ENCODE measurements at places on chromosomes 12 and 14.

GRCh38 chr12:2334271-2334670 is 281.5 kb downstream of the CACNA1C start:
- no peak for DNase-seq

GRCh38 chr14:102849526-102850379 is 72.5 kb downstream of the TRAF3 start:
- no peak for DNase-seq

GRCh38 chr12:60112063-60112462 is 516.2 kb downstream of the SLC16A7 start:
- DNase-seq, result no peak

DNA sequence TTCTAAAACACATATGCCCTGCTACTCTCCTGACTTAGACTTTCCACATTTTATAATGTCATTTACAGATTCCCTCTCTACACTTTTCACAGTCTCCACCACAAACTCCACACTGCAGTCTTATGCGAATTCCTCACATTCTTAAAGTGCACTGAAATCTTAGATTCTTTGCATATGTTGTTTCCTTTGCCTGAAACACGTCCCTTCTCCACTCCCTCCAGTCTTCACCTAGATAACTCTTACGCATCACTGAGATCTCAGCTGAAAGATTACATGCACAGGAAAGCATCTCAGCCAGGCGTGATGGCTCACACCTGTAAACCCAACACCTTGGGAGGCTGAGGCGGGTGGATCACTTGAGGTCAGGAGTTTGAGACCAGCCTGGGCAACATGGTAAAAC is 3.8 kb upstream of the ARHGAP9 start:
- no peak for DNase-seq

DNA sequence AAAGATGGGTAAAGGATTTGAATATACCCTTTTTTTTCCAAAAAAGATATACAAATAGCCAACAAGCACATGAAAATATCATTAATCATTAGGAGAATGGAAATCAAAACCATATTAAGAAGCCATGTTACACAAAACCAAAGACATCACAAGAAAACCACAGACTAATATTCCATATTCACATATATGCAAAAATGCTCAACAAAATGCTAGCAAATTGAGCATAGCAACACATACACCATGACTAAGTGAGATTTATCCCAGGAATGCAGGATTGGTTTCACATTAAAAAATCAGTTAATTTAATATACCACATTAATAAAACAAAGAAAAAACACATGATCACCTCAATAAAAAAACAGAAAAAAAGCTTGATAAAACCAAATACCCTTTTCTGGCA is 84.7 kb upstream of the LMNTD1 start:
- no peak for DNase-seq

GRCh38 chr12:102016472-102016871 is 45.3 kb downstream of the WASHC3 start:
- DNase-seq, result no peak

- no peak for DNase-seq
These were observed 2.8 kb downstream of the PIANP start for GRCh38 chr12:6697584-6698351.

DNA sequence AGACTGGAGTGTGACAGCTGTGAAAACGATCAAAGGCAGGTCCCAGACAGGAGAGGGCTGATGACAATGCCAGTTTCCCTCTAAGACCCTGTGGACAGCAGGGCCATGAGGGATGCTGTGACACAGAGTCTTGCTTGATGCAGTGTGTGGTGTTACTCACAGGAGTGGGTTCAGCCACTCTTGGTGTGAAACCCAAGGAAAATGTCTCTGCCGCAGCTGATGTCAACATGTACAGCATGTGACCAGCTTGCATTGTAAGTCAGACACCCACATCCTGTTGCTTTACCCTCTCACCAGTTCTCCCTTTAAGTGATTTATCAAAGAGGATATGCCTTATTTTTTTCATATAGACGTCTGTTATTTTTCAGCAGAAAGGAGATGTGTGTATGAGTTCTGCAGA is 268.6 kb downstream of the BTG1 start:
- no peak for DNase-seq

GRCh38 chr12:128339126-128339520 is 72.2 kb downstream of the TMEM132C start:
- no peak for DNase-seq

GRCh38 chr12:112347581-112347982 is 34.6 kb downstream of the HECTD4 start:
- DNase-seq, result no peak

- DNase-seq, result no peak
These were observed 7.1 kb downstream of the FOXN3 start for GRCh38 chr14:89409961-89410360.

DNA sequence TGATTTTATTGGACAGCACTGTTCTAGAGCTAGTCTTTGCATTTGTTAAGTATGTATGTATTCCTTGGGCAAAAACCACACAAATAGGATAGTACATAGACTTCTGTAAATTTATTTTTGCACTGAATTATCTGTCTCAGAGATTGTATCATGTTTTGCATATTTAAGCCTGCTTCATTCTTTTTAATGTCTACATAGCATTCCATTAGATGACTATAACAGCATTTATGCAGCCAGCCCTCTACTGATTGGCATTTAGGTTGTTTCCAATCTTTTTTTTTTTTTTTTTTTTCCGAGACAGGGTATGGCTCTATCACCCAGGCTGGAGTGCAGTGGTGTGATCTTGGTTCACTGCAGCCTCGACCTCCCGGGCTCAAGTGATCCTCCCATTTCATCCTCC is 34.5 kb downstream of the SYNDIG1L start:
- no peak for DNase-seq

GRCh38 chr14:72855913-72856312 is 38.0 kb downstream of the DPF3 start:
- DNase-seq, result no peak

DNA sequence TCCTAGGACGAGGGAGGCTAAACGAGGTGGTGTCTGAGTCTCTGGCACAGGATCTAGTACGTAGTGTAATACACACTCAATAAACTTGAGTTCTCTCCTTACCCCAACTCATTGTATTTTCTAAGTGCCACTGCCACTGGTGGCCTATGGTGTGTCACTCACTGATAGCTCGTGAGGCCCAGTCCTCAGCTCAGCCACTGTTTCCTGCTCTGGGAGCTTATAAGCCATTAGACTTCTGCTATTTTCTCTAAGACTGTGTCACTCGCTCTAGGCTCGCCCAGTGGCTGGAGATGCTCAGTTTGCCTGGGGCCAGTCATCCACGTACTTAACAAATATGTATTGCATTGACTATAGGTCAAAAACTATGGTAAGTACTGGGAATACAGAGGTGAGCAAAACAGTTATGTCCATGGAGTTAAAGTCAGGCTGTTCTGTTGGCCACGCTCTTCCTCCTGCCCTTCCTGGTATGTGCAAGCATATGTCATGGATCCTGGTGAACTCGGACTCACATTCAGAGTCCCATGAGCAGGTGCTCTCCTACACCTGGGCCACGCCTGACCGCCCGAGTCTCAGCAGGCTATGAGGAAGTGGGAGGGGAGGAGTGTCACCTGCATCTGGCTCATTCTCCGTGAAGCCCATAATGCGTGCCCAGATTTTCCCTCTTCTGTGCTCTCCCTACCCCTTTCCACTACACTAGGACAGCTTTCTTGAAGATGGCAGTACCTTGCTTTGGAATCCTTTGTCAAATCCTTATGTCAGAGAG is 41.6 kb downstream of the DEGS2 start:
- no peak for DNase-seq

DNA sequence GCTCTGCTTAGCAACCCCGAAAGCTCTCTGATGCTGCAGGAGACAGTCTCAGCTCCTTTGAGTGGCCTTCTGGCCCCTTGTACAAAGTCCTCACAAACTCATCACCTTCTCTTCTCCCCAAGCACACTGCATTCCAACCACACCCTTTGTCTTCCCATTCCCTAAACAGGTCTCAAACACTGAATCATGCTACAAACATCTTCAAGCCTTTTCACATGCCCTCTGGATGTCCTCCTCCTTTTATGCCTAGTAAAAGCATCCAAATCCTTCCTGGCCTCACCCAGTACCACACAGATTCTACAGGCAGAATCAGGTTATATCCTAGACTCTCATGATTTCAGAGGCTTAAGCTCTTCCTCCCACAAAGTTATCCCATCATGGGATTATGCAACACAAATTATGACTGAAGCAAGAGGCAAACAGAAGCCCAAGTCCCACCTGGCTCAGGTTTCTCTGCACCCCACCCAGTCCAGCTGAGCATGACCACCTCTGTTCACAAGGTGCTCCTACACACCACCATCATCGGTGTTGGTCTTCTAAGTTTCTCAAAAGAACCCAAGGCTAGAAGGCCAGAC is 61.4 kb upstream of the PCED1B start:
- DNase-seq, result no peak

DNA sequence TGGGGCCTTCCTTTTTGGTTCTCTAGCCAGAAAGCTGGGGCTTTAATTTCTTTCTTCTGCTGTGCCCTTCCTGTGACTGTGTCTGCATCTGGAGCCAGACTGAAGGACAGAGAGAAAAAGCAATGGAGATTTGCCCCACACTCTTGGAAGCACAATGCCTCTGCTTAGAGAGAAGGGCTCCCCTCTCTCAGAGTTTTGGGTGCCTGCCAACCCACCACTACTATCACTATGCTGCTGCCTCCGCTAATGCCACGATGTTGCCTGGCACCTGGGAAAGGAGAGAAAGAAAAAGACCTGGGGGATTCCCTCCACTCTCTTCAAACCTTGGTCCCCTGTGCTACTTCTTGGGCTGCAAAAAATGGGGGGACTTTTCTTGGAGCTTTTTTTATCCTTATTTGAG is 52.6 kb downstream of the TMEM260 start:
- DNase-seq, result no peak

DNA sequence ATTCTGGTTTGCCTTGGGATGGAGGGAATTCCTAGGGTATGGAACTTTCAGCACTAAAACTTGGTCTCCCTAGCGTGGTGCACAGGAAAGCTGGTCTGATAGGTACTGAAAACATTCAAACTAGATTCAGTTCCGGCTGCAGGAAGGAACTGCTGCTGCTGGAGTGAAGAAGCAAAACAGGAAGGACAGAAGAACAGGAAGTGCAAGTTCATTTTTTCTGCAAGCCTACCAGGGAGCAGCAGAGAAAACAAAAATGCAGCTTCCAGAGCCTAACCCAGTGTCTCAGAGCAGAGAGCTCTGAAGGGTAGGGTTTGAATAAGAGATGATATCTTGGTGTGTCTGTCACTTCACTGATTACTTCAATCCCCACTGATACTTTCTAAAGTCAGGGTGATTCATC is 165.2 kb downstream of the VRK1 start:
- DNase-seq, result no peak

DNA sequence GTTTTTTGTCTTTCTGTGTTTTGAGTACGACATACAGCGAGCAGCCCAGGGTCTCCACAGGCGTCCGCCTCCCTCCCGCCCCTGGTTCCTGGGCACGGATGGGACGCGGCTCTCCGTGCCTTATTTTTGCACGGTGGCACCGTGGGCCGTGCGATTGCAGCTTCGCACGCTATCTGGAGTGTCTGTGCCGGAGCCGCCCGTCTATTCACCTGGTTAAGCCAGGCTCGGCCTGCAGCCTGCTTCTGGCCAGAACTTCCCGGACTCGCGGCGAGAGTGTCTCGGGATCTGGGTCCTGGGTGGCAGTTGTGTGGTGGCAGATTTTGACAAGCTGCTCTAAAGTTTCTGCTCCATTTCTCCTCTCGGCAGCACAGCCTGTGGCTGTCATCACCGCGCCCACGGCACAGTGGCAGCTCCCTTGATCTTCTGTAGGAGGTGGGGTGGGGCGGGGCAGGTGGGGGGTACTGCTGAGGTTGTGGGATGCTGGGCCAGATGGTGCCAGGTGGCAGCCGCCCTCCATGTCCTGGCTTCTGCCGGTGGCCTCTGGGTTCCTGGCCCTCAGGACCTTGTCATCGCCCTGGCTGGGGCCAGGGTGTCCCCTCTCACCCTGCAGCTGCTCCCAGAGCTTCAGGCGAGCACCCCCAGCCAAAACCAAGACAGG is 2.9 kb downstream of the MMP17 start:
- DNase-seq, result peak; percentile 84

DNA sequence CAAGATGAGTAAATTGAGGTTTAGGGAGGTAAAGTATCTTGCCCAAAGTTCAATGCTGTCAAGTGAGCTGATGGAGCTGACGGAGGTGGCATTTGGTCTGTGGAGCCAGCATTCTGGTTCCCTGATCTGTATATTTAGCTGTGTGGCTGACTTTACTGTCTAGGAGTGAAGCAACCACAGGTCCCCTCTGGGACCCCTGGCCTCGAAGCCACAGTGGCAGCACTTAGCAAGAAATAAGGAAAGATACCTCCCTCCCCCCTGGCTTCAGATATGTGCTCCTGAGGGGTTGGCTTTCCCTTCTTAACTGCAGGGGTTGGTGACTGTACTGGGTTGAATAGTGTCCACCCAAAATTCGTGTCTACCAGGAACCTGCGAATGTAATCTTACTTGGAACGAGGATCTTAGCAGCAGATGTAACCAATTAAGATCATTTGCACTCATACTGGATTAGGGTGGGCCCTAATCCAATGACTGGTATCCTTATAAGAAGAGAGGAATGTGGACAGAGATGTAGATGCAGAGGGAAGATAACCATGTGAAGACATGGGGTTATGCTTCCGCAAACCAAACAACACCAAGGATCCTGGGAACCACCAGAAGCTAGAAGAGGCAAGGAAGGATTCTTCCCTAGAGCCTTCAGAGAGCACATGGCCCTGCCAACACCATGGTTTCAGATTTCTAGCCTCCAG is 2.0 kb upstream of the ACVR1B start:
- no peak for DNase-seq

DNA sequence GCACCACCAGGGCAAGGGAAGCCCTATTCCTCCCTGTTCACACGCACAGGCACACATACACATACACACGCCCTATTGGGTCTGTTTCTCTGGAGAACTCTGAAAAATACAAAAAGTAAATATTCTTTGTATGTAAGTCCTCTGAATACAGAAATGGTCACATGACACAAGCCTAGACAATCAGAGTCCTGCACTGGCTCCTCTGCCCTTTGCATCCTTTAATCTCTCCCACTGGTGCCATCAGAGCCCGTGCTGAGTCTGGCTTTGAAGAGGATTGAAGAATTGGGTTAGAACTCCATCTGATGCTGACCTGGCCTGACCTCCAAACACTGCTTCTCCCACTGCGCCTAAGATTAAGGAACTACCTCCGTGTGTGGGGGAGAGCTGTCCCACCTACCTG is 273.2 kb upstream of the TBX3 start:
- DNase-seq, result no peak

GRCh38 chr14:64536488-64537245 is 3.9 kb upstream of the HSPA2 start:
- DNase-seq, result no peak

DNA sequence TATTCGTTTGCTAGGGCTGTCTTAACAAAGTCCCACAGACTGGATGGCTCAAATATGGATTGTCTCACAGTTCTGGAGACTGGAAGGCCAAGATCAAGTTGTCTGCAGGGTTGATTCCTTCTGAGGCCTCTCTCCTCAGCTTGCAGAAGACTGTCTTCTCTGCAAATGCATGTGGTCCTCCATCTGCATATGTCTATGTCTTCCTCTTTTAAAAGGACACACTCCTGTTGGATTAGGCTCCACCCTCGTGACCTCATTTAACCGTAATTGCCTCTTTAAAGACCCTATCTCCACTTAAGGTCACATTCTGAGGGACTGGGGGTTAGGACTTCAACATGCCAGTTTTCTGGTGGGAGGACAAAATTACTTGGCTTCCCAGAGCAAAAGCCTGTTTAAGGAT is 123.3 kb downstream of the SLC38A6 start:
- DNase-seq, result no peak
